Activated naive CD8-positive, alpha-beta T cell treated with anti-CD3 and anti-CD28 coated beads, Interleukin-2, amount 10 ng/mL, durations not matched to agents 7 days and 5 days (primary cell): ENCODE measurements at places on chromosomes 12 and 14. TPM values are rescaled to one million over a fixed set of nuclear protein-coding genes. Genes with fewer than 3 reads are reported as not detected.

HOXC9 gene
- not detected for total RNA-seq

REP15 gene
- not detected for total RNA-seq

PPP1R36 gene
- 0.28 TPM for total RNA-seq

DNA sequence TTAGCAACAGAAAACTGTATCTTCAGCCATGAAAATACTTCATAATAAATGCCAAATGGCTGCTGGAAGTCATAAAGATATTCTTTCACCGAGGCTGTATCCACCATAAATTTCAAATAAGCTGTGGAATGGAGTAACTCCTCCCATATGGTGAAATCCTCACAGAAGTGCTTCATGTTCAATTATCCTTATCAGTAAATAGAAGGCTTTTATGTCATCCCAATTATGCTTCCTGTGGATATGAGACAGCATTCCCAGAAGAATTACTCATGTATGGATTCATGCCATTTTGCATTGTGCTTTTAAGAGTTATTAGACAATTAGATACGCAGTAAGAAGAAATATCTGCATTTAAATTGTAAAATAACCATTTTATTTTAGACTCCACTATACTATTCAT, 99.0 kb downstream of the RTN1 start:
- peaks cover 2% of the 10 kb centered on the region for H3K27me3 ChIP-seq
- H3K4me1 ChIP-seq: no peaks in the 10 kb centered on the region
- no peak overlapping the region for H3K27ac ChIP-seq
- H3K4me3 ChIP-seq: no peak overlapping the region
- H3K36me3 ChIP-seq: no peaks in the 10 kb centered on the region

GRCh38 chr12:58408516-58408915, 467.1 kb downstream of the ATP23 start:
- no peaks in the 10 kb centered on the region for H3K36me3 ChIP-seq
- no peak overlapping the region for H3K27ac ChIP-seq
- H3K4me1 ChIP-seq: no peaks in the 10 kb centered on the region
- DNase-seq: no peak

GRCh38 chr12:51504851-51505250, 80.2 kb downstream of the SLC4A8 start:
- no peak overlapping the region for H3K4me3 ChIP-seq
- no peak overlapping the region for H3K27ac ChIP-seq
- peaks cover 2% of the 10 kb centered on the region for H3K27me3 ChIP-seq

GRCh38 chr12:57741844-57742738, 2.7 kb upstream of the TSPAN31 start:
- H3K4me1 ChIP-seq: peaks cover 48% of the 10 kb centered on the region
- H3K27ac ChIP-seq: peak overlapping the region; percentile 84
- H3K4me3 ChIP-seq: peak overlapping the region; percentile 88
- H3K36me3 ChIP-seq: peaks cover 10% of the 10 kb centered on the region
- DNase-seq: peak; percentile 73

GRCh38 chr12:117836999-117837736, 131.6 kb downstream of the KSR2 start:
- H3K27me3 ChIP-seq: peaks cover 5% of the 10 kb centered on the region
- peaks cover 3% of the 10 kb centered on the region for H3K4me1 ChIP-seq
- H3K4me3 ChIP-seq: no peak overlapping the region
- no peaks in the 10 kb centered on the region for H3K36me3 ChIP-seq
- no peak overlapping the region for H3K27ac ChIP-seq
- peak; percentile 77 for DNase-seq
